GM23248 (cell line): ENCODE measurements at places on chromosomes 5 and 9.
A peak's percentile ranks its signal among the peaks of the same experiment; 100 is the strongest.

GRCh38 chr5:132667309-132667708 lies 6.5 kb upstream of the IL4 start:
- no peaks in the 10 kb centered on the region for H3K4me1 ChIP-seq
- no peak overlapping the region for H3K4me3 ChIP-seq
- H3K36me3 ChIP-seq: no peaks in the 10 kb centered on the region

- no peak overlapping the region for H3K27ac ChIP-seq
- H3K4me1 ChIP-seq: peaks cover 9% of the 10 kb centered on the region
- H3K27me3 ChIP-seq: no peaks in the 10 kb centered on the region
Observed at GRCh38 chr5:34564710-34565235, 91.4 kb upstream of the RAI14 start.

GRCh38 chr5:178533136-178533535 lies 57.1 kb downstream of the COL23A1 start:
- no peak overlapping the region for H3K4me3 ChIP-seq
- H3K27me3 ChIP-seq: no peaks in the 10 kb centered on the region
- DNase-seq: no peak

DNA sequence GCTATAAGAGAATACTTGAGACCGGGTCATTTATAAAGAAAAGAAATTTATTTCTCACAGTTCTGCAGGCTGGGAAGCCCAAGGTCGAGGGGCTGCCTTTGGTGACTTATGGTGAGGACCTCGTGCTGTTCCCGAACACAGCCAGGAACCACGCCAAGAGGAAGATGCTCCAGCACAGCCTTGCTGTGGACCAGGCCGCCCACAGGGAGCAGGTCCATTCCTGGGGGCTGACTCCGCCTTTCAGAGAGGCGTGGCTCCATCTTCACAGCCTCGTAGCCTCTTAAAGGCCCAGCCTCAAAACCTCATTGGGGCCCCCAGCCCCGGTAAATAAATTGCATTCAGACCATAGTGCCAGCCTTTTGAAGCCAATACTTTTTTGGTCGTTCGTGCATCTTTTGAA lies 93.5 kb upstream of the CACNA1B start:
- no peak for DNase-seq
- H3K4me3 ChIP-seq: no peak overlapping the region
- peaks cover 6% of the 10 kb centered on the region for H3K36me3 ChIP-seq
- H3K27me3 ChIP-seq: no peaks in the 10 kb centered on the region
- no peak overlapping the region for H3K27ac ChIP-seq
- 0 out of 2 replicates have a peak, but pooled peaks cover 6% of the 10 kb centered on the region for H3K4me1 ChIP-seq

GRCh38 chr5:264338-264737 lies 7.1 kb upstream of the PDCD6 start:
- no peak overlapping the region for H3K4me3 ChIP-seq
- no peaks in the 10 kb centered on the region; the same call in 1 of the 2 replicates for H3K36me3 ChIP-seq
- no peak for DNase-seq
- peak overlapping the region; percentile 80 for H3K27ac ChIP-seq
- H3K4me1 ChIP-seq: peaks cover 11% of the 10 kb centered on the region
- no peaks in the 10 kb centered on the region for H3K27me3 ChIP-seq

DNA sequence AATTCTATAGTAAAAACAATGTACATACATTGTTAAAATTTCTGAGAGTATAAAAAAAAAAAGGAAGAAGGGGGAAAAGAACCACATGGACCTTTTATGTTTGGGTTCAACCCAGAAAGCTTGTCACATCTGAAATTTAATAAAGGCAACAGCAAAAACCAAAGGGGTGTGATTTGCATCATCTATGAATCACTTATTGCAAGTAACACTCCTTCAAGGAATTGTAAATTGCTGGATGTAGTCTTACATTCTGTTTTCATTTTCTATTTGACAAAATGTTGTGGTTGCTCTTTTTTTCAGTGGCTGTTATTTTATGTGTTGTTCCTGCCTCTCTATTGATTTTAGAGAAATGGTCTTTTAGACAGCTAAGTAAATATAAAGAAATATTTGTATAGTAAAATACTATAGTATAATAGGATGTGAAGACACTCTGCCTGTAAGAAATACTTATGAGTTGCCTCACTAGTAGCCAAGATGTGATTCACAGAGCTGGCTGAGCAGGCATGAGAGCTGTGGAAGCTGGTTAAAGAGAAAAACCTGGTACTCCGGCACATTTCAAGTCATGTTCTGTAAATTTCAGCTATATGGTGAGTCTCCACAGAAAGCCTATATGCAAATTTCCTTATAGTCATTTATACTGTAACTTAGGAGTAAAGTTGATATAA lies 131.1 kb upstream of the CNTLN start:
- no peaks in the 10 kb centered on the region for H3K27me3 ChIP-seq
- H3K36me3 ChIP-seq: no peaks in the 10 kb centered on the region
- H3K4me3 ChIP-seq: peak overlapping the region; percentile 66
- peak; percentile 92 for DNase-seq
- peak overlapping the region; percentile 77 for H3K27ac ChIP-seq

- peaks cover 63% of the 10 kb centered on the region for H3K27me3 ChIP-seq
- H3K4me3 ChIP-seq: no peak overlapping the region
- H3K4me1 ChIP-seq: no peaks in the 10 kb centered on the region
- no peaks in the 10 kb centered on the region for H3K36me3 ChIP-seq
- DNase-seq: no peak
Observed at GRCh38 chr5:154544646-154545045, 66.6 kb upstream of the HAND1 start.

DNA sequence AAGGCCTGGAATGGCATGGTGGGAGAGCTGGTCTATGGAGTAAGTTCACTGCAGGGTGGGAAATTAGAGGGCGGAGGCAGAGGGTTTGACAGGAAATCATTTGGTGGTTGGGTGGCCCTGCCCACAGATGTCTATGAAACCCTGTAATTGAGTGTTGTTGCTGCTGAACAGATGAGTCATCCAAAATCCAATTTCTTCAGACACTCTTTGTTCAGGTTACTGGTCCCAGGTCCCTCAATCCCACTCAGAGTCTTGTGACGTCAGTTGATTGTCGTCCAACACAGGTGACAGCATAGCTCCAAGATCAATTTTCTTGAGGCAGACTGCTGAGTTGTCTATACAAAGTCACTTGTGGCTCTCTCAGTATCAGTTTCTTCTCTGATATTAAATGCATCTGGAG lies 208.6 kb downstream of the GRIA1 start:
- H3K4me3 ChIP-seq: no peak overlapping the region
- no peaks in the 10 kb centered on the region for H3K27me3 ChIP-seq
- no peak for DNase-seq
